ENCODE measurements at places on chromosomes 4 and X.

DNA sequence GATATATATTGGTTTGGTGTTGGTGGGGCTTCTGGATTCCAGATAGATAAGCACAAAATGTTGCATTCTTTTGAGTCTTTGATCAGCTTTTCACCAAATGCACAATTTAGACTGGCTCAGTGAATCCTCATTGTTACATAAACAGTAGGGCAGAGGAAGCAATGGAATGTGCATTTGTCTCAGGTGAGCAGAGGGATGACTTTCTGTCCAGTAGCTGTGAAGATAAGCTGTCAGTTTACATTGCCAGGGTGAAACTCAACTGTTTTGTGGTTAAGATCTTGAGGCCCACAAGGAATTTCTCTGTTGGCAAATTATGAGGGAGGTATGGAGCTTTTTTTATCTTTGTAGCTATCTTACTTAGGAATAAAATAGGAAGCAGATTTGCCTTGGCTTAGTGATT lies 168.0 kb downstream of the GALNTL6 start:
- no peak for DNase-seq

DNA sequence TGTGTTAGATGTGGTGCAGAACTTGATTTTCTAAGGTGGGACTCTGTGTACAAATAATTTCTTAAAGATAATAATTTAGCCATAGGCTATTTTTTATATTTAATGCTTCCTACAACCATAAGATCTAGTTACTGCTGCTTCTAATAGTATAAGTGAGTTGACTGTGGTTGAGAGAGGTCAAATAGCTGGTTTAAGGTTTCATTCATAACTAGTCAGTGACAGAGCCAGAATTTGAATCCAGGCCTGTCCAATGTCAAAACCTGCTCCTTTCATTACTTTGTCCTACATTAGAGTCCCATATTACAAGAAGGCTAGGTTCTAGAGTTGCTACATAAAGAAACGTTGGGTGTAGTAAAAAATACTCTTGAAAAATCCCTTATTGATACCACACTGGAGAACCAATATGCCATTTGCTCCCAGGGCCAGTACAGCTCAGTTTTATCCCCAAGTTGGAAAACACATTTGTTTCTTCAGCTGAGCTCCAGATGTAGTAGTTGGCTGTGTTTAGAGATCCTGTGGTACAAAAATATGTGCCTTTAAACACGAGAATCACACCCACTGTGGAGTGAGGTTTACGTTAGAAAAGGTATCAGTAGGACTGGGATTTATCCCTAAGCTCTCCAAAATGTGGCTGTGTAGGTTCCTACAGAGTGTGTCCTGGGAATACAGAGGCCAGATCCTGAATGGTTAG lies 84.3 kb downstream of the REPS2 start:
- no peak for DNase-seq

DNA sequence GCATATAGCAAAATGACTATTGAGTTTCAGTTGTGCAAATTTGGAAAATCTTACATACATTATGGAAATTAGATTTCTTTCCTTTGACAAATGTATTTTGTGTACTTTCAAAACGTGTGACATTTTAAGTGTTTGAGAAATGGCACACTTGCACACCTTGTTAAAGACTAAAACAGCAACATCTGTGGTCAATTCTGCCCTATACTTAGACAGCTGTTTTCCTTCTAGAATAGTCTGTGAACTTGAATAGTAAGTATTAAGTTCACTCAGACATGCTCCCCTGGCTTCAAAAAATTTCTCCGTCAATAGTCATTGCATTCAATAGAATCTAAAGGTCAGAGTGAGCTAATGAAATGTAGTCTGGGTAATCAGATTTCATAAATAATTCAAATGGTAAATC lies 21.7 kb upstream of the TBC1D9 start:
- no peak for DNase-seq

DNA sequence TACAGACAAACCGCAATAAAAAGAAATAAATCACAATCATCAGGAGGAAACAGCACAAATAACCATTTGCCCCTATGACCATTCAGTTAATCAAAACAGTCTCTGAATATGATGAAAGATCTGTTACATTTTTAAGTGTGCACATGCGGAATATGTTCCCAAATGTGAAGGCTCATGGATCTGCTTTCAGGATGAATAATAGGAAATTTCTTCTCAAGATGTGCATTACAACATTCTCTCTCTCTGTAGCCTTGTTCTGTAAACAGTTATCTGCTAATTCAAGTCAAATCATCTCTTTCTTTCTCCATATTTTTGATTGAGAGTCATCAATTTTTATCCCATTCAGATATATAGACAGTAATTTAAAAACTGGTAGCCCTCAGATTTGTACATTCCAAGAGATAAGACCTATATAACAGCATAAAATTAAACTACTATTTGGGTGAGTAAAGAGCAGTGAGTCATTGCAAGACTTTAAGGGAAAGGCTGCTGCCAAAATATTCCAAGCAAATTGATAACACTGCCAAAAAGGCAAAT lies 433.9 kb upstream of the ATOH1 start:
- DNase-seq = no peak

GRCh38 chrX:45778616-45779015 lies 577.9 kb upstream of the DIPK2B start:
- no peak for DNase-seq

GRCh38 chr4:19736968-19737756 lies 514.5 kb upstream of the SLIT2 start:
- no peak for DNase-seq

DNA sequence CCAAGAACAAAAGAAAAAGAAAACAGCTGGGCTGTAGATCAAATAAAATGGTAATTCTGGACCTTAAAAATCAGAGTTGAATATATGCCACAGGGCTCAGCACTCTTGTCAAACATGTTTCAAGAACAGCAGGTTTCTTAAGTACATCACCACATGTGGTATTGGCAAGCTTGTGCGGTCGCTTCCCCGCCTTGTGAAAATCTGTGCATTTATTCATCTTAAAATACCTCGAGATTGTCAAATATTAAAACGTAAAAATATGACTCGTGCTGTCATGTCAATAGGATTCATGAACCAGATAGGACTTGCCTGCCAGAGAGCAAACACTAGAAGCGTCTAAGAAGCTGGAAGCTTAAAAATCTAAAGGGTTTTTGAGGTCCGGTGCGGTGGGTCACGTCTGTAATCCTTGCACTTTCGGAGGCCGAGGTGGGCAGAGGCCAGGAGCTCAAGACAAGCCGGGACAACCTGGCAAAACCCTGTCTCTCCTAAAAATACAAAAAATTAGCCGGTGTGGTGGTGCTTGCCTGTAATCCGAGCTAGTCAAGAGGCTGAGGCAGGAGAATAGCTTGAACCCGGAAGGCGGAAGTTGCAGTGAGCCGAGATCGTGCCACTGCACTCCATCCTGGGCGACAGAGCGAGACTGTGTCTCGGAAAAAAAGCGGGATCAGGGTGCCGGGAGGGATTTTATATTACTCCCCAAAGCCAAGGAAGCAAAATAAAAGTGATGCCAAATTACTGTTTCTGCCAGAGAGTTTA lies 40.2 kb upstream of the TMEM154 start:
- no peak for DNase-seq

DNA sequence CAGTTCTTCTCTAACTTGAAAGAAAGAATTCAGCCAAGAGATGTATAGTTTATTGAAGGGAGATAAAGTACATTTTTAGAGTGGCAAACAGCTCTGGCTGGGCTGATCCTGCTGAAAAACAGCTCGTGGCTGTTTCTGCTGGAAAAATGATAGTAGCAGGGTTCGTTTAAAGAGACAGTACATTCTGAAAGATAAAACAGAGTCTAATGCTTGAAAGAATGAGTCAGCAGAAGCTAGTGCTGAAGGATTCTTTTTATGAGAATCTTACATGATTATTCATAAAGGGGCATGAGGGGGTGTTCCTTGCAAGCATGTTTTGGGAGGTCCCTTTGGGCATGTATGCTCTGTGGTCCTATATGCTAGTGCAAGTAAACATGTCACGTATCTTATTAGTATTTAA lies 790.0 kb downstream of the PCDH18 start:
- DNase-seq = no peak

- no peak for DNase-seq
These were observed 4.3 kb downstream of the TMPRSS11D start for GRCh38 chr4:67879486-67879885.

GRCh38 chr4:183765251-183765911 lies 106.3 kb downstream of the TRAPPC11 start:
- DNase-seq = no peak

DNA sequence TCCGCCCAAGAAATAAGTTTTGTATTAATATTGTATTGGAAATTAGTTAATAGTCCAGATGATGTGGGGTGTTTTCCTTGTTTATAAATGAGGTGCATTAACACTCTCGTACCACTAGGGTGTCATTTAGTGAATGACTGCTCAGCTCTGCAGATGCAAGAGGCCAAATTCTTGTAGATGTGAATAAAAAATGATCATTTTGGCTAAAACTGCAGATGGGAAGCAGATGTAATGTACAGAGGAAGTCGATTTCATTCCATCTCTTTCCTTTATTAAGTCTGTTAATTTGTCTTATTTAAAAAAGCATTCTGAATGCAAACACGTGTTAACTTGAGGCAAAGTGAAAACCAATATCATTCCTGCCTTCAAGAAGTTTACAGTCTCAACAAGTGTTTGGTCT lies 108.1 kb downstream of the DHX15 start:
- DNase-seq = no peak

- DNase-seq = no peak
These were observed 1176.8 kb downstream of the FAM133A start for GRCh38 chrX:94850811-94851210.

- no peak for DNase-seq
These were observed at the start of gene KLHL5 for GRCh38 chr4:39062094-39062769. Gene KLHL5 (plus strand): TSS chr4:39062232. CDS start chr4:39062653, 421 bp downstream.

GRCh38 chr4:137952116-137952515 lies 290.0 kb downstream of the SLC7A11 start:
- no peak for DNase-seq

GRCh38 chrX:112760697-112761096 lies 79.9 kb downstream of the AMOT start:
- no peak for DNase-seq

- no peak for DNase-seq
These were observed 6.9 kb downstream of the CCNB3 start for GRCh38 chrX:50211510-50211909.

DNA sequence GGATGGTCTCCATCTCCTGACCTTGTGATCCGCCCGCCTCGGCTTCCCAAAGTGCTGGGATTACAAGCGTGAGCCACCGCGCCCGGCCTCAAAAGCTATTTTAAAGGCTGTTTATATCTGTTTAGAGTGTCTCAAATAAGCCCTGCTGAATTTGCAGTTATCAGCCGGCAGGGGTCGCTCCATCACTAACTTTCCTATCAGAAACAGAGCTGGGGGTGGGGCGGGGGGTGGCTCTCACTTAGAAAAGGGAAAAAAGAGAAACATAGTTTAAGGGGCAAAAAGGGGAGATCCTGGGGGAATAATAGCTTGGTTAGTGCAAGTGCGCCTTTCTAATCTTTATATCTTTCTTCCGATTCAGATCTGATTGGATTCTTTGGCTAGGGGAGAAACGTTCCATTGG lies 450.7 kb downstream of the UBE2NL start:
- no peak for DNase-seq

GRCh38 chr4:111689214-111689613 lies 456.0 kb upstream of the FAM241A start:
- no peak for DNase-seq

- DNase-seq = no peak
These were observed 487 bp downstream of the TBCK start for GRCh38 chr4:106315476-106315967.

GRCh38 chr4:3485011-3485791 lies 22.1 kb downstream of the DOK7 start:
- DNase-seq = no peak

- no peak for DNase-seq
These were observed 128.6 kb downstream of the SLC39A8 start for GRCh38 chr4:102216666-102217065.

- DNase-seq = no peak
These were observed 169.9 kb downstream of the GPC3 start for GRCh38 chrX:133815496-133815895.

DNA sequence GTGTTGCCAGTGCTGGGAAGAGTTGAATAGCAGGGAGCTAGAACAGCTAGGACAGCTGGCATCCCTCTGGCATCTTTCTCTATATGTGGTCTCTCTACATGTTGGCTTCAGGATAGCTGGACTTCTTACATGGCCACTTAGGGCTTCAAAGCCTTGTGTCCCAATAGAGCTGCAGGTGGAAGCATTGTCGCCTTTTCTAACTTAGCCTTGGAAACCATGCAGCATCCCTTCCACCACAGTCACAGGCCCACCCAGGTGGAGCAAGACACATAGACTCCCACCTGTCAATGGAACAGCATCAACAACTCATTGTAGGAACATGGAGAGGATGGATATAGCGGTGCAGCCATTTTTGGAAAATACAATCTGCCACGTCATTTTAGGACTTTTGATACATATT lies 149.0 kb downstream of the AASDH start:
- DNase-seq = no peak

GRCh38 chrX:40527543-40527942 lies 53.2 kb upstream of the ATP6AP2 start:
- no peak for DNase-seq

DNA sequence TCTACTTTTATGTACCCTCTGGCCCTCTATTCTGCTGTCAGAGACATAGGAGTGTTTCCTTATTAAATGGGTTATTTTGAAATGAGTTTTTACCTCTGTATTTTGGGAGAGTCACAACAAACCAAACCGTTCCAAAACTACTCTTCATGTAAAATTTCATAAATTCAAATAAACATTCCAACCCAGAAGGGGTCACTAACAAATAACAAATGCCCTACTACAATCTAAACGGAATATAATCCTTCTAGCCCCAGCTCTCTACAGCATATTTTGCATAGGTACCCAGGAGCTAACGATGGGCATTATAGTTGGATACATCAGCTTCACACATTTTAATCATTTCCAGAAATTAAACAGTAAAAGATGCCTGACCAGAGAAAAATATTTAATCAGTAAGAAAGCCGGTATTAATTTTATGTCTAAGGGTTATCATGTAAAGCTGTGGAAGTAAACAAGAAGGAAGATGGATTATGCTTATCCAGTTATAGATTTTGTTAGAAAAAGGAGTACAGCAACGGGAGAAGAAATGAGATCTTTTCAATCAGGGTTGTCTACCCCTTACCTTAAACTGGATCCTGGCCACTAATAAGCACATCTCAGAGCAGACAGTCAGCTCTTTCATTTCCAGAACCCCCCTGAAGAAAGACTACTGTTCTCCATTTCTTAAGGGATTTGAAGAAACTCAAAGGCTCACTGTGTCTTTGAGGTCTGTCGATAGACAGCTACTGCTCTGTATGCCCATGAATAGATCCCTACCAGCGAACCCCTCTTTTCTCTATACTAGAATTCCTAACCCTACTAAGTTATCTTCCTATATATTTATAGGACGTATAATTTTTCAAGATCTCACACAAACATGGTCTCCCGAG lies 1.2 kb downstream of the UGDH start:
- no peak for DNase-seq

GRCh38 chr4:60637976-60638375 lies 562.1 kb upstream of the ADGRL3 start:
- DNase-seq = no peak

- no peak for DNase-seq
These were observed 32.0 kb upstream of the MGST2 start for GRCh38 chr4:139633661-139634060.

DNA sequence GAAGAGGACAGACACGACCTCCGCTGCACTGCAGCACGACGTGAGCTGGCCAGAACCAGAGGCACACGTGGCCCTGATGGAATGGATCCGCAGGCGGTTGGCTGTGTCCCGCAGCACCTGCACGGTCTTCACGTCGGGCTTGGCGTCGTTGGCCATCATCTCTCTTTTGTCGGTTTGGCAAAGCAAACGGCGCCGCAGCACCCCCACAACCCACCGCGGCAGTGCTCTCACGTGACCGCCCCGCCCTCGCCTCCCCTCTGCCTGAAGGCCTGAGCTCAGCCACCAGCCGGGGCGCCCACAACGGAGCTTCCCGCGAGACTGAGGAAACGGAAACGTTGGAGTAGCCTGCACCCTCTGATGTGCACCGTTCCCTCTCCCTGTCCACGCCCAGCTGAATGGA lies at the start of gene TKTL2:
TKTL2 (minus strand) TSS at position 179 of the 400 bp plus-strand sequence; CDS start at position 159, 20 bp downstream.
- no peak for DNase-seq

All from activated CD4-positive, alpha-beta T cell treated with anti-CD3 and anti-CD28 coated beads for 1 hour (primary cell).